ENCODE measurements at places on chromosomes 4 and X.
A peak's percentile ranks its signal among the peaks of the same experiment; 100 is the strongest.

- DNase-seq, result no peak
These were observed 48.3 kb downstream of the AMELX start for GRCh38 chrX:11341274-11342201.

DNA sequence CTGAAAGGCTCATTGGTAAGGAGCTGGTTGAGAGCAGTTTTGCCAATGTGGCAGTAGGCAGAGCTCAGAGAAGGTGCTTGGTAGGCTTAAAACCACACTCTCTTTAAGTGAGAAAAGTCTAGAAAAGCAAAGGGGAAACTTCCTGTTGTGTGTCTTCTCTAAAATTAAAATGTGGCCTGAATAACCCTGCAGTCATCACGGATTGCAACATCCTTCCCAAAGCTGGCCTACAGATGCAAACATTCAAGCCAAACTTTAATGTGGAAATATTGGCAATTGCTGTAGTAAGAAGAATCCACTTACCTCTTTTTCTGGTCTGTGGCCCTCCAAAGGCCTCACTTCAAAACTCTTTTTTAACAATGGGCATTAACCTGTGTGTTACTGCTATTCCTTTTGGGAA lies 348.5 kb downstream of the OPHN1 start:
- no peak for DNase-seq

GRCh38 chr4:146148021-146148420 lies 27.5 kb upstream of the LSM6 start:
- DNase-seq, result no peak

GRCh38 chrX:334331-334891 lies 15.8 kb upstream of the GTPBP6 start:
- DNase-seq, result no peak

GRCh38 chrX:21959362-21960051 lies 19.0 kb downstream of the SMS start:
- DNase-seq, result no peak

DNA sequence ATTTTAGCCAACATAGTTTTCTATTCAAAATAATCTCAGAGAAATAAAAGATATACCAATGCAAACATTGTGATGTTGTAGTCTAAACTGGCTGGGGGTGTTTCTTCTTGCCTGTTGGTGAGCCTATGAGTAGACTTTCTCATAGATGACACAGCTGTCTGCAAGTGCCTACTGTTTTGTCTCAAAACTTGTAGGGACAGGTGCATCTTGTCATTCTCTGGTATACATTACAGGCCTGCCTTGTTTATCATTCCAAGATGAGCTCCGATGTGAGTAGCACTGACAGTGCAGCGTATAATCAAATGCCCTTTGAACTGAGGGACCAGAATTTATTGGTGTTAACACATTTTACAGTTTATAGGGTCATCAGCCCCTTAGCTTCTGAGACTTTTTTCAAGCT lies 353.8 kb downstream of the PRDM5 start:
- no peak for DNase-seq

- no peak for DNase-seq
These were observed 93.8 kb downstream of the SOWAHB start for GRCh38 chr4:76804096-76804495.

- DNase-seq, result no peak
These were observed 1.9 kb downstream of the UBE2D3 start for GRCh38 chr4:102825261-102826091.

GRCh38 chr4:105462576-105462975 lies 11.3 kb downstream of the PPA2 start:
- no peak for DNase-seq

- DNase-seq, result no peak
These were observed 179.8 kb downstream of the SCFD2 start for GRCh38 chr4:53185869-53186585.

GRCh38 chr4:139530833-139531427 lies 25.1 kb downstream of the SETD7 start:
- peak; percentile 14 for DNase-seq

Data from stimulated activated CD8-positive, alpha-beta memory T cell treated with anti-CD3 and anti-CD28 coated beads, Interleukin-15, amount 100 ng/mL, for 24 hours (primary cell).